ENCODE measurements at places on chromosomes 6 and 20.

- DNase-seq, result no peak
These were observed 51.1 kb downstream of the GTF2H5 start for GRCh38 chr6:158219228-158219627.

GRCh38 chr6:89723046-89723445, 84.5 kb upstream of the LYRM2 start:
- DNase-seq, result no peak

GRCh38 chr6:155595284-155595683, 139.6 kb upstream of the NOX3 start:
- DNase-seq, result no peak

DNA sequence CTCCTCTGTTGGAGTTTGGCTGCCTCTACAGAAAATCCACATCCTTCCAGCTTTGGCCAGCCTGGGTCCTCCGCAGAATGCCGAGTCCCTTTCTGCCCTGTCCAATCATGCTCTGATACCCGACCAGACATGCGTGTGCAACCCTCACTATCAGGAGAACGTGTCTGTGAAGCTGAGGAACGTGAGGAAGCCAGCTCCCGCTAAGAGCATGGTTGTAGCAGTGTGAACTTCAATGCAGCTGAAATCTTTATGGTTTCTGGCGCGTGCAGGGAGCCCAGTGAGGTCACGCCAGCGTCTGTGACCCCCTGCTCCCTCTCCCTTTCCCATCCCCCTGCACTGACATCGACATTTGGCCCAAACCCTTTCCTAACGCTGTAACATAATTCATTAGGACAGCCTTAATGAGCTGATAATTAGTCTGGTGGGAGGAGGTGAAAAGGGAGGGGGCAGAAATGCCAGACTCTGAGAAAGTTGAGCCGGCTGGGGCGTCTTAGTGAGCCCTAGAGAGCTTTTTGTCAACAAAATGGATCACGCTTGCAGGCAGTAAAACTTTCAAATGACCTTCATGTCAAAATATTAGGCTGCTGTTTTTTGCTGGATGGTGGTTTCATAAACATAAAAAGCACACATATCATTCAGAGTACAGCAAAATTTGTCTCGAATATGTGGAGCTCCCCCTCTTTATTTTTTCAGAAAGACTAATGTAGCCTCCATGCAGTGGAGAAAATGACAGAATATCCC, 423.3 kb downstream of the QKI start:
- no peak for DNase-seq

DNA sequence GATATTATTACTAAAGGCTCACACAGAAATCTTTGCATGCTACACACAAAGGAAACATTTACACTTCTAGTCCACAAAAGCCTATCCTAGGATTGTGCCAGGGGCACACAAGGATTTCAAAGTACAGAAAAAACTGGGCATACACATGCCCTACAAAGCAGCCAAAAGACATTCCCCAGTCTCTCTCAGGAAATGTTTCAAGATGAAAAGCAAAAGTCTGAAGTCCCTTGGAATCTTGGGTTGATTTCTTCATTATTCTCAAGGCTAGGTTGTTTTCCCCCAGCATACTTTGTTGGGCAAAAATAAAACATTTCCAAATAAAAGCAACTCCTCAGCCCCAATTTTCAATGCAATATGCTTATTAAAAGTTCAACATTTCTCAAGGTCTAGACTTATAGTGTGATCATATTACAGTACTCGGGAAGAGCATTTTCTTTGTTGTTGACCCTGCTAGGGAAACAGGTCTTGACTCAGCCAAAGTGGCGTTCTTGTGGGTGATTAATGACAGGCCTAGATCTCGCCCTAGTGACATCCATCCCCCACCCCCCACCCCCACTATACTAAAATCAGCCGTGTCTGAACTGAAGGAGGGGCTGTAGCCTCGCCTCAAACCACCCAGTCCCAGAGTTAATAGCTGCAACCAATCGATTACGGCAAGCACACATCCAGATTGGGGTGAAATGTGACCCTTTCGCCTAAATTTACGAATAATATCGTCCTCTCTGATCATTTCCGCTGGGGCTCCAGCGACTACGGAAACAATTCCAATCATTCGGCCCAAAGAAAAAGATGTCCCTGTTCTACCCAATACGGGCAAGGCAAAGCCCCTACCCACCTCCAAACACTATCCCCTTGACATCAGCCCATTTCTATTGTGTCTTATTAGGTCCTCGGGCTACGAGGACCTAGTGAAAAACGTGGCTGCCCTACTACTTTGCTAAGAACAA, 1.4 kb downstream of the AKIRIN2 start:
- DNase-seq, result peak; percentile 24

DNA sequence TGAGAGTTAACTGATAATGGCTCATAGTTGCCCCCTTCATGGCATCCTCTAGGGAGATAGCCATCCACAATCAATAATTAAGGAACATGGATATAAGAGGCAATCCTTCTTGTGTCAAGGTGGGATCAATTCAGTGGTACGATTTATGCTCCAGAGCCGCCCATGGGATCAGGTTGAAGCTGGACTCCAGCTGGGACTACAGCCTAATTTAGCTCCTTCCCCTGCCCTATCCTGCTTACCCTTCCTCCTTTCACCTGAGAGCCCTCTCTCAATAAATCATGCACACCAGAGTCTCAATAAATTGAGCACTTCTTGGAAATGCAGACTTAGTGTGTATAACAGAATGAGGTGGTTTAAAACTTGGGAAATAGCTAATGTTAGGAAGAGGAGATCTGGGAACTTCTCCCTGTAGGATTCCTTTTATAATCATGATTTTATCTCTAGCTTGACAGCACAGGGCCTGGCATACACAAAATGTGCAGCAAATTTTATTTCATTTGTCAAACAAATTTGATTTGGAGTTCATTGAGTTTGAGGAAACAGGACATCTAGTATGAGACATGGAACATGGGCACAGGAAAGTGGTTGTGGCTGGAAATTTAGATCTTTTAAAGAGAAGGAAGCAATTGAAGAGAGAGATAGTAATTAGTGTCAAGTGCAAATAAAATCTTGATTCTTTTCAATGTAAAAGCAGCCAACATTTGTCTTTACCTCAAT, 28.6 kb upstream of the OGFRL1 start:
- no peak for DNase-seq

DNA sequence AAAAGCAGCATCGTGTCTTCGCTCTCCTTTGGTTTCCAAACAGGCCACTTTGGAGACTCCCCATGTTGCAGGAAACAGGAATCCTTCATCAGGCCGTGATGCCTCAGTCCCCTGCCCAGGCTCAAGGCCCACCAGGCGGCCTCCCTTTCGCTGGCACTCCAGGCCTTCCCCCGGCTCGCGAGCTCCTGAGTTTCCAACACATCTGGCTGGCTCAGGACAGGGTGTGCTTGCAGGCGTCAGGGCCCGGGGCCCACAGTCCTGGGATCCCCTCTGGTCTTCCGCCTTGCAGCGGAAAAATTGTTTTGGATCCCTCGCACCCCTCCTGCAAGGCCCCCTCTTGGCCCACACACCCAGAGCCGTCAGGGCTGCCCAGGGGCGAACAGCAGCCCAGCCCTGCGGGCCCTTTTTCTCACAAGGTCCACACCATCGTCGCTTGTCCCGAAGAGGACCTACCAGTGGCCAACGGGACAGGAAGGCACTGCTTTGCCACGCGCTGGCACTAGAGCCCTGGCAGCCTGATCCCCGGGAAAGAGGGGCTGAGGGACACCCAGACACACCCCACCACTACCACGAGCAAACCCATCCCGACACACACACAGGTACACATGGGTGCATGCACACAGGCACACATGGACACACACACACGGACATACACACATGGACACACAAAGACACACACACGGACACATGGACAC, 1930.9 kb upstream of the DEFB115 start:
- no peak for DNase-seq

GRCh38 chr6:149125309-149125708, 192.2 kb upstream of the TAB2 start:
- DNase-seq, result no peak

DNA sequence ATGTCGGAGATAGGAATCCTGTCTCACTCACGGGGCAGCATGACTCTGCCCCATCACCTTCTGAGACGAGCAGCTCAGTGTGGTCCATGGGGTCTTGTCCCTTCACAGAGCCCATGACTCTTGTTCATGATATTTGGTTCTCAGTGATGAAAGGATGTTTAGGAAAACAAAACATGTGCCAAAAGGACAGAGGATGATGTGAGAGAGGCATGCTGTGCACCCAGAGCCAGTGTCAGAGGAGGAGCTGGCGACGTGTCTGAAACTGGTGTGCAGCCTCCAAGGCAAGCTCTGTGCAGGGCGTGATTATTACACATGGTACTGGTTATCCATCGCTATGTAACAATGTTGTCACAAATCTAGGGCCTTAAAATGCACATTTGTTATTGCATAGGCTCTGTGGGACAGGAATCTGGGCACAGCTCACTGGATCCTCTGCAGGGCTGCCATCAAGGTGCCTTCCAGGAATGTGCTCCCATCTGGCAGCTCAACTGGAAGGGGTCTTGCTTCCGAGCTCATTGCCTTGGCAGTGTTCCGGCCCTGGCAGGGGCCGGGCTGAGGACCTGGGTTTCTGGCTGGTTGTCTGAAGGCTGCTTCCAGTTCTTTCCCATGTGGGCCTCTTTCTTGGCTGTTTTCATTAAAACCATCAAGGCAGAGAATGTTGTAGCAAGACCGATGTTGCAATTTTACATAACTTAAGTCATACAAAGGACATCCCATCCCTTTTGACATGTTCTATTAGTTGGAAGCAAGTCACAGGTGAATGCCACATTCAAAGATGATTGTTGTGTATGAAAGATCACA, 175.4 kb downstream of the ERMARD start:
- no peak for DNase-seq

DNA sequence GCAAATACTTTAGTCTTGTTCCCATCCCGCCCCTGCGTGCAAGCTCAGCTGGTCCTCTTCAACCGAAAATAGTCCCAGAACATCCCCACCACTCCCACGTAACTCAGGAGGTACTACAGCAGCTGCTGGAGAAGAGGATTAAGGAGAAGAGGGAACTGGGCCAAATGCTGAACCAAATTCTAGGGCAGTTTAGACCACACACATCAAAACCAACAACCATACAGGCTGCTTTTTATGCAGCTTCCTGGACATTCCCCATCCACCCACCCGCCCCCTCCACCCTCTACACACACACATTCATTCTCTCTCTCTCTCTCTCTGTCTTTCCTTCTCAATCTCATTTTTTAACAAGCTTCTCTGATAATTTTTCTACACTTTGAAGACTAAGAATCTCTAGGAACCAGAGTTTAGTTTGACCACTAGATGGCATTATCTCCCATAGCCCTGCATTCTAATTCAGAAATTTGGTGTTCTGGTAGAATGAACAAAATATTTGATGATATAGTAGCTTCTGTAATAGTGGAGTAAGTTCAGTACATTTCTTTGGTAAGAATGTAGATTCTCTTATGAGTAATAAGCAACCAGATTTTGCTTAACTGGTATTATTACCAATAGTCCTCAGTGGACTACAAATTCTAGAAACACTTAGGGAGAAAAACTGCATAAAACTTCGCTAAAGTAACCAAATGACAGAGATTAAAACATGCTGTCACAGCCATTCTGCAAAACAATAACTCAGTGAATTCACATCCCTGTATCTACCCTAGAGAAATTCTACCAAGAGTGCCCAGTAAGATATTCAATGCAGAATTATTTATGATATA, 52.1 kb upstream of the BEND6 start:
- peak; percentile 24 for DNase-seq

GRCh38 chr6:84151669-84152068, 75.8 kb downstream of the CEP162 start:
- DNase-seq, result no peak

DNA sequence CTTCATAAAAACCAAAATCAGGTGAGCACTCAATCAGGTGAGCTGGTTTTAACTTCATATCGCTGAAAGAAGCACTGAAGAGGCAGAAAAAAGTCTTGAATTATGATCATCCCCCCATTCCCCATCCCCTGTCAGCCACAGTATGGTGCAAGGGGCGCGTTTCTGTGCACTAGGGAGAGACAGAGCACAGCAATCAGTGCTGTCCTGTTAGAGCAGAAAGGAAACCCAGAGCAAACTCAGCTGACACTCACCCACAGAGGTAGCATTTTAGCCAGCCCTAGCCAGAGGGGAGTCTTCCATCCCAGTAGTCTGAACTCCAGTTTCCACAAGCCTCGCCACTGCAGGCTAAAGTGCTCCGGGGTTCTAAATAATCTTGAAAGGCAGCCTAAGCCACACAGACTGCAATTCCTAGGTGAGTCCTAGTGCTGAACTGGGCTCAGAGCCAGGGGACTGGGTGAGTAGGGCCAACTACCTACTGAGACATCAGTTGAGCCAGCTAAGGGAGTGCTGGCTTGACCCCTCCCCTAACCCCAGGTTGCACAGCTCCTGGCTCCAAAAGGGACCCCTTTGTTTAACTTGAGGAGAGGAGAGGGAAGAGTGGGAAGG, 1352.6 kb upstream of the GJE1 start:
- peak; percentile 4 for DNase-seq

- no peak for DNase-seq
These were observed 1.2 kb downstream of the TCFL5 start for GRCh38 chr20:62860391-62860923.

DNA sequence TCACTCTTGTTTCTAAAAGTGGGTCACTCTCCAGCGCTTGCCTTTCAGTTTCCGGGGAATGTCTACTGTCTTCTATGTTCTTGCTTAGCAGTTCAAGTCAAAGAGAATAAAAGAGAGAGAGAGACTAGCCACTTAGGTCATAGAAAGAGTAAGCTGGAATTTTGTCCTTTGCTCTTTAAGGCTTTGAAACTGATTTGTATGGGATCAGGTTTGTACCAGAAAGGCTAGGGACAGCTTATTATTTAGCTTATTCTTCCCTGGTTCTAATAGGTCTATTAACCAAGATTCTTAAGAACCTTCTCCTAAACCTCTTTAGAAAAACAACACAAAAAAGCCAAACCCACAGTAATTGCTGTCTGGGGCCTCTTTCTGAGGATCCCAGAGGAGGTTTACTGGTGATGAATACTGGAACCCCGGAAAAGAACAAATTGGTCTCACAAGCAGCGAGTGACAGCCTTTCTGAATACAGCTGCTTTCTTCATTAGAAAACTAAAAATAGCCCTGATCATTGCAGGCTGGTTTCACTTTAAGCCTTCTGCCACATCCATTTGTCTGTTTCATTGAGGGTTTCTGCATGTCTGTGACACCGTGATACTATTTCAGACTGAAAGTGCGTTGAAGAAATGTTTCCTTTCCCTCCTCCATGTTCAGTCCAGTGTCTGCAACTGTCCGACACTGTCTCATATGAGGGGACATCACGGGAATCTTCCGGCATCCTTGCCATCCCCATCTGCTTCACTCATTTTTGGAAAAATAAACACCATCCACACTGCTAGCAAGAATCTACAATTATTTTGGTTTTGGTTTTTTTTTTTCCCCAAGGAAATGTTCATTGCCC, 75.1 kb upstream of the ATXN1 start:
- DNase-seq, result no peak

DNA sequence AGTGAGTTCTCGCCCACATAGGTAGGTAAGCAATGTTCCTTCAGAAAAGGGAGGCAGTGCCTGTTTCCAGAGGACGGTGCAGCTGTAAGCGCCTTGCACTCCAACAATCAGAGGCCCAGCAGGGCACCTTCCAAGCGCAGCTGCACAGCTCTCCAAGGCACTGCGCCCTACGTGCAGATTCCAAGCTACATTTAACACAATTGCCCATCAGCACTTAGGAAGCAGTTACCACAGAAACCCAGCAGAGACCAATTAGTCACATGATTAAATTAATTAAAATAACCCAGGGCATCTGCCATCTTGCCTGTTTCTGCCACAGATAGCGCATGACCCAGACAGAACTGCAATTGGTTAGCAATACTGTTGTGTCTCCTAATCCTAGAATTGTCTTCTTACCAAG, 65.5 kb downstream of the SOBP start:
- DNase-seq, result no peak

- DNase-seq, result peak; percentile 84
These were observed 10.6 kb downstream of the RPS10 start for GRCh38 chr6:34414999-34415858.

GRCh38 chr6:146526192-146526591, 17.4 kb upstream of the RAB32 start:
- DNase-seq, result no peak
